ENCODE measurements at places on chromosomes 3 and 15.

- peak; percentile 66 for DNase-seq
These were observed 748.5 kb downstream of the ROBO1 start for GRCh38 chr3:79019137-79019923.

- DNase-seq: no peak
These were observed 9.9 kb downstream of the CHDH start for GRCh38 chr3:53836084-53836872.

DNA sequence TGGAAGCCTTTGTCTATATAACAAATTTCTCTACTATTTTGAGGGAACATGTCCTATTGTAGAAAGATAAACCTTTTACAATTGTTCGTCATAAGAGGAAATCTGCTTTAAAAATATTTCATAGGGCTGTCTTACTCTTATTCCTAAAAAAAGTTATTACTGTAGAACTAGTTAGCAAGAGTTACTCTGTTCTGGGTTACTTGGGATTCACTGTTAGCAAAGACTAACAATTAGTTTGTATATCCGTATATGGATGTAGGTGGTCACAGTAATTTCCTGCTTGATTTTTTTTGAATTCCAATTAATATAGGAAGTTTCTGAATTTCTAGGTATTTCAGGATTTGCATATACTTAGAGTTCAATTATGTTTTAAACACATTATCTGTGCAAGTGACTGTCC lies 413.5 kb downstream of the RBMS3 start:
- peak; percentile 36 for DNase-seq

GRCh38 chr15:78680431-78681075 lies 39.5 kb upstream of the CHRNB4 start:
- DNase-seq: no peak

- DNase-seq: no peak
These were observed 183.3 kb downstream of the NR1D2 start for GRCh38 chr3:24128199-24129005.

GRCh38 chr3:47318916-47319315 lies 36.2 kb downstream of the KLHL18 start:
- DNase-seq: no peak

DNA sequence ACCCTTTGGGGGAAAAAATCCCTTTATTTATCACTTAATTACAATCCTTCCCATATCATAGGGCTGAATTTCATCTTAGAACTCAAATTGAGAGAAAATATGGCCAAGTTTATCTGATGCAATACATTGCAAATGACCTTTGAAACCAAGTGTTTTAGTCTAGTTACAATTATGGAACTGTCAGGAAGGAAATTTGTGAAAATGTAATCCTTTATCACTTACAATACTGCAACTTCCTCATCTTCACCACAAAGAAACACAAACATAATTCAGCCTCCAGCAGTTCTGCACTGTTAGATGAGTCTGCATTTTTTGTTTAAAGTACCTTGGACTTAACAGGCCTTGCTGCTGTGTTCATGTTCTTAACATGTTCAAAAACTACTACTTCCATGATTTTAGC lies 4.6 kb downstream of the CCPG1 start:
- no peak for DNase-seq

DNA sequence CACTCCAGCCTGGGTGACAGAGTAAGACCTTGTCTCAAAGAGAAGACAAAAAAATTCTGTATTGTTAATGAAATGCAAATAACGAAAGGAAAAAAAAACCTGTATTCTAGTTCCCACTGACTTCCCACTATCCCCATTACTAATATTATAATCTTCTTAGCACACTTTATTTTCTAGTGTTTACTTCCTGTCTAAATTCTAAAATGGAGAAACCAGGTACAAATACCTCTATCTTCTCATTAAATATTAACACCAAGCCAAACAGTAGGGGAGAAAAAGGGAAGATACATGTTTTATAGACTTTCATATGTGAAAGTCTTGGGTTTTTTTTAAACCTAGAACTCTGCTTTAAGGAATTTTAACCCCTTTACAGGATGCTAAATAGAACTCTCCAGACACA lies 55.3 kb upstream of the PLXND1 start:
- DNase-seq: no peak

DNA sequence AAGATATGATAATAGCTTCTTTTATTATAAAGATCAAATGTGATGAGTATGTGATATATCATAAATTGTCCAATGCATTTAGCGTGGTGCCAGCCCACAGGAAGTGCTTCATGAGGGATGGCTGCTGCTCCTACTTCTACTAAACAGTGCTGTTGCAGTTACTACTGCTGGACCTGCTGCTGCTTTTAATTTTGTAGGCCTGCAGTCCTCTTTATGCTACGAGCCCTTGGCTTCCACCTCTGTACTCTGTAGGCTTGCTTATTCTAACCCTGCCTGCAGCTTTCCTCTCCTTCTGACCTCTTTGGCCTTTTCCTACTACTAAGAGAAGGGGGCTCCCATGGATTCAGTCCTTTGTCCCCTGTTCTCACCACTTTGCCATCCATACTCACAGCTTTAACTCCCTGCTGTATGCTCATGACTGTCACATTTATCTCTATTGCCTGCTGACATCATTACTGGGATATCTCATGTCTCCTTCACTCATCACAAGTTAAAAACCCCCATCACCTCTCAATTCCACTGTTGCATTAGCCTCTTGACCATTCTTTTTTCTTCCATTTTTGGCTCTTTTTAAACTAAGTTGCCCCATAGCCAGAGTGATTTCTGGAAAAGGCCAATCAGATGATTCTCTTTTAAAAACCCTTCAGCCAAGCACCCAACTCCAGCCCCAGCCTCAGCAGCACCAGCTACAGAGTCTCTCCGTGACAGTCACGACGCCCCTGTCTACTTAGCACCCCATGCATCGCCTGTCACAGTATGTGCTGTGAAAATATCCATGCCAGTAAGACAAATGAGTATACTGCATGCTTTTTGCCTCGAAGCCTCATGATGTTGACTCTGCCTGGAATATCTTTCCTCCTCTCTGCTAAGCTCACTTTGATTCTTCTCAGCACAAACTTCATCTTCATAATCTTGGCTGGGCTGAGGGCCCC lies 56.3 kb downstream of the PLCL2 start:
- DNase-seq: no peak
